ENCODE measurements at places on chromosomes 16 and 17.

DNA sequence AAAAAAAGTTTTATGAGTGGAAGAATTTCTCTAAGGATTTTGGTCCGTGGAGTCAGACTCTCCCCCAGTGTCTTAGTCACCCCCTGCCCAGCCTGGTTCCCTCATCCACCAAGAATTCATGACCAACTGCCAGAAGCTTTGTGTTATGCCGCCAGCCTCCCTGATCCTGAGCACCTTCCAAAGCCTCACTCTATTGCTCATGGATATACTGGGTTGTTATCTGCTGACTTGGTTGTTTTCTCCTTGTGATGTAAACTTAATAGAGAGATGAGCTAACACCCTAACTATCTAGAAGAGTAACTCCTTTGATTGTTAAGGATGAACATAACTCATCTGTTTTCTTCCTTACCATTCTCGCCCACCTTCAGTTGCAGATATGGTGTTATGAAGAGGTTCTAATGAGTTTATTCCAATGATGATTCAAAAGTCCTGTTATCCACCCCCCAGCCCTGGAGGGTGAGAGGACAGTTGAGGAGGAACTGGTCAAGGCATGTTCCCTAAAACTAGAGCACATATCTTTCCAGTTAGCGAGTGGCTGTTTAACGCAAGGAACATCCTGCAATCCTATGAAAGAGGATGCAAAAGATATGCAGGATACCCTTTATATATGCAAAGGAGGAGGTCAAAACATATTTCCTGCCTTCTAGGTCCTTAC lies 1.5 kb upstream of the PSMD3 start:
- DNase-seq, result no peak

DNA sequence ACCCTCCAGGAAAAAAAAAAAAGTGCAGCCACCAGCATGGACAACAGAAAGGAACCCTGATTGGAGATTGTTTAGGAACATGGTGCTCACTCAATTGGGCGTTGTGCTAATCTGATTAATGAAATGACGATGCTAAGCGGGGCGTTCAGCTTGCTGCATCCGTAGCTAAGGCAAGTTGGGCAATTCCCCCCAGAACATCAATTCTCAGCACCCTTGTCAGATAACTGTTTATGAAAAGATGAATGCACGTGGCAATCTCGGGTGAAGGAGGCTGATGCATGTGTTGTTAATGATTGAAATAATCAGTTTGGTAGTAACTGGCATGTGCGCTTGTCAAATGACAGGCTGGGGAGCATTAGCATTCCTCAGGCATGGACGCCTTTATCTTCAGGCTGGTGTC lies 57.0 kb downstream of the HS3ST3A1 start:
- DNase-seq, result no peak

DNA sequence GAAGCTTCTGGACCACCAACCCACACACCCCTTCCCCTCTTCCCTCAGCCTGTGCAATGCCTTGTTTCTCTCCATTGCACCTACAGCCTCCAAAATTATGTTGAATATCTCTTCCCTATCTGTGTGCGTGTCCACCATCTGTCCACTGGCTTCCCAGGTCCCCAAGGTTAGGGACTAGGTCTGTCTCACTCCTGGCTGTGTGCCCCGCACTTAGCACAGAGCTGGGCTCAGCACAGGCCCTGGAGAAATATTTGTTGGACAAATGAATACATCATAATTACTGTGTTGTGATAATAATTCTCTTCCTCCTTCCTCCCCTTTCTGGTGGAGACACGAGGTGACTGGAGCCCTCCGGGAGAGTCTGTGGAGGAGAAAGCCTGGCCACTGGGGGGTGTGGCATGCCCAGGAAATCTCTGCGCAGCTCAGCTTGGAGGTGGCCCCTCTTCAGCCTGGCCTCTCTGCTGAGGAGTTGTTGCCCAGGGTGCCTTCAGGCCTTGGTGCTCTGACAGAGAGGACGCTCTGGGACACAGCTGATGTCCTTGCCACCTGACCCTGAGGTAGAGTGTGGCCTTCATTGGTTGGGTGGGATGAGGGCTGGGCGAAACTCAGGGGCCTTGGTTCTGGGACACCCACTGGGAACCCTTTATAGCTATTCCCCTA lies 3.3 kb upstream of the BRD7 start:
- DNase-seq, result no peak

DNA sequence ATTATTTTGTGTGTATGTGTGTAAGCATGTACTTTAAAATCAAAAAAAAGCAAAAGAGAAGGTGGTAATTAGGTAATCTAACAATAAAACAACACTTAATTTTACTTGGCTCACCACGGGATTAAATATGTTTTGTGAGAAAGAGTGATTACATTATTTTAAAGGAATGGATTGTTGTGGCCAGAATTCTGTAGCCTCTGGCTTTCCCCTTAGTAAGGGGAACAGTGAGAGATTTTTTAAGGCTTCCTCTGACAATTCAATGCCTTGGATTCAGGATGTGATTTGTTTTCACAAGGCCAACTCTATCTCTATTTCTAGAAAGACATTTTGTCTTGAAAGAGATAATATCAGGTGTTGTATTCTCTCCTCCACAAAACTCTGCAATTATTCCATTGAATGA lies 560.3 kb upstream of the CDH8 start:
- DNase-seq, result no peak

DNA sequence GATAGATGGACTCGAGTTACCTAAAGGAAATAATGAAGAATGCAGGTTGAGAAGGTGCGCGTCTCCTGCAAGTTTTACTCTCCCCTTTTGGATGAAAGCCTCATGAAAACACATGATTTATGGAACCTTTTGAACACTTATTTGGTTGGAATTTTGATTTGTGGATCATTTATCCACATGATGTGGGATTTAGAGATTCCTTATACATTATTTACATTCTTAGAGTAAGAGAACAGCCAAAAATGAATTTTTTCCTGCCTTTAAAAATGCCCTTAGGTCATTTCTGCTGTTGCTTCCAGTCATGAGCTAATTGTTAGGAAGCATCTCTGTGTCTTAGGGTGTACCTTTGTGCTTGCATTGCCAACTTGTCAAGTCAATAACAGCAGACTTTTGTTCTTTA lies 99.9 kb downstream of the RPTOR start:
- DNase-seq, result no peak

DNA sequence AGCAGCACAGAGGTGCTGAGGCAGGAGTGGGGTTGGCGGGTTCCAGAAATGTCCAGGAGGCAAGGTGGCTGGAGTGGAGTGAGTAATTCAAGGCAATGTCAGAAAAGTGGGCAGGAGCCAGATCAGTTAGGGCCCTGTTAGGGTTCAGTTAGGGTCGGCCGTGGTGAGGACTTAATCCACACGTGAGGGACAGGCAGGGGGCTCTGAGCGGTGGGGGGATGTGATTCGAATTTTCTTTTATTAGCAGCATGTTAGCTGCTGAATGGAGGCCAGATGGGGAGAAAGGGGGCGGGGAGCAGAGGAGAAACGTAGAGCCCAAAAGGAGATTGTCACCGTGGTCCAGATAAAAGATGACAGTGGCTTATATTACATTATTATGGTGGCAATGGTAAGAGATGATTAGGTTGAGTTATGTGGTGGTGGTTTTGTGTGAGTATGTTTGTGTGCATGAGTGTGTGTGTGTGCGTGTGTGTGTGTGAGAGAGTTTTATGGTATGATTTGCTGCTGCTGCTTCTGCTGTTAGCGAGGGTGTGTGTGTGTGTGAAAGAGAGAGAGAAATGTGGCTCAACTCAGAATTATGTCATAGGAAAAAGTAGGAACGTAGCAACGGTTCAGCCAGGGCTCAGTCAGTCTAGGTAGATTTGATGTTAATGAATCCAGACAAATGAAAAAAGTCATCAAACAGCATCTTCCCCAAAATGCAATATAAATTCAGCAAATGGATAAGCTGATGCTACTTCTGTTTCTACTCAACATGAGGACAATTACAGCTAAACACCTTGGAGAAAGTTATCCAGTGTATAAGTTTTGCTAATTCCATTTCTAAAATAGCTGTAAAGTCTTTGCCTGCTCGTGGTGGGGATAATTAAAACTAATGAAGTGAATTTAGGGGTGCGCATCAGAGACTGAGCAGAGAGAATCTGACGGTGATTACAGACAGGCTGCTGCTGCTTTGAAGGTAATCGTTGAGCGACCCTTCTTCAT lies 390.6 kb downstream of the HAPSTR1 start:
- no peak for DNase-seq

DNA sequence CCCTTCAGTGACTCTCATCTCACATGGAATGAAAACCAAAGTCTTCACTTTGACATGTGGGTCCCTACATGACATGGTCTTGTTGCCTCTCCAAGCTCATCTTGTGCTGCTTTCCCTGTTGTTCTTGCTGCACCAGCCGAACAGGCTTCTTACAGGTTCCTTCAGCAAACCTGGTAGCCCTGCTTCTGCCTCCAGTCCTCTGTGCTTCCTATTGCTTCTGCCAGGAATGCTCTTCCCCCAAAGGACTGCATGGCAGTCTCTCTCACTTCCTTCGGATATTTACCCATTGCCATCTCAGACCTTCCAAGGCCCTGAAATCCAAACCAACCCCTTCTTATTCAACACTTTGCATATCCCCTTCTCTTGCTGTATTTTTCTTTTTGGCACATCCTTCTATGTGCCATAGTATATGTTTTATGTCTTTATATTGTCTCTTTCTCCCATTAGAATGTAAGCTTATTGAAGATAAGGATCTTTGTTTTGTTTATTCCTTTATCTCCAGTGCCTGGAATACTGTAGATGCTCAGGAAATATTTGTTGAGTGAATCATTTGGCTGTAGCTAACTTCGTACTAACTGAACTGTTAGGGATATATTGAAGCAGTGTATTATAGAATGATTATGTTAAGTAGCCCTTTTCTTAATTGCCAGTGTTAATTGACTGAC lies 57.9 kb upstream of the SLC12A3 start:
- no peak for DNase-seq

DNA sequence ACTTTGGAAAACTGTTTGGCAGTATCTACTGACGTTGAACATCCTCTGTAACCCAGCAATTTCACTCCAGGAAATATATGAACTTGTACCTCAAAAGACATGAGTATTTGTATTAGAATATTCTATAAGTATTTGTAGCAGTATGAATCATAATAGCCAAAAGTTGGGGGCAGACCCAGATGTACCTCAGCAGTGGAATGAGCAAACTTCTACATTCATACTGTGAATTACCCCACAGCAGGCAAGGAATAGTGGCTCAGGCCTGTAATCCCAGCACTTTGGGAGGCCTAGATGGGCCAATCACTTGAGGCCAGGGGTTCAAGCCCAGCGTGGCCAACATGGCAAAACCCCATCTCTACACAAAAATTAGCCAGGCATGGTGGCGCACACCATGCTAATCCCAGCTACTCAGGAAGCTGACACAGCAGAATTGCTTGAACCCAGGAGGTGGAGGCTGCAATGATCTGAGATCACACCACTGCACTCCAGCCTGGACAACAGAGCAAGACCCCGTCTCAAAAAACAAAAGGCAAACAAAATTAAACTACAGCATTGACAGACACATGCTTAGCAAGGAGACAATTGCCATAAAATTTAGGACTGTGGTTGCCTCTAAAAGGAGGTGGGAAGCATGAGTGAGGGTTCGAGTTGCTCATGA lies 11.2 kb upstream of the HELZ start:
- no peak for DNase-seq

- no peak for DNase-seq
Measured at GRCh38 chr17:10681866-10682446, 15.4 kb downstream of the SCO1 start.

GRCh38 chr17:17079336-17079735 lies 37.1 kb downstream of the MPRIP start:
- no peak for DNase-seq

DNA sequence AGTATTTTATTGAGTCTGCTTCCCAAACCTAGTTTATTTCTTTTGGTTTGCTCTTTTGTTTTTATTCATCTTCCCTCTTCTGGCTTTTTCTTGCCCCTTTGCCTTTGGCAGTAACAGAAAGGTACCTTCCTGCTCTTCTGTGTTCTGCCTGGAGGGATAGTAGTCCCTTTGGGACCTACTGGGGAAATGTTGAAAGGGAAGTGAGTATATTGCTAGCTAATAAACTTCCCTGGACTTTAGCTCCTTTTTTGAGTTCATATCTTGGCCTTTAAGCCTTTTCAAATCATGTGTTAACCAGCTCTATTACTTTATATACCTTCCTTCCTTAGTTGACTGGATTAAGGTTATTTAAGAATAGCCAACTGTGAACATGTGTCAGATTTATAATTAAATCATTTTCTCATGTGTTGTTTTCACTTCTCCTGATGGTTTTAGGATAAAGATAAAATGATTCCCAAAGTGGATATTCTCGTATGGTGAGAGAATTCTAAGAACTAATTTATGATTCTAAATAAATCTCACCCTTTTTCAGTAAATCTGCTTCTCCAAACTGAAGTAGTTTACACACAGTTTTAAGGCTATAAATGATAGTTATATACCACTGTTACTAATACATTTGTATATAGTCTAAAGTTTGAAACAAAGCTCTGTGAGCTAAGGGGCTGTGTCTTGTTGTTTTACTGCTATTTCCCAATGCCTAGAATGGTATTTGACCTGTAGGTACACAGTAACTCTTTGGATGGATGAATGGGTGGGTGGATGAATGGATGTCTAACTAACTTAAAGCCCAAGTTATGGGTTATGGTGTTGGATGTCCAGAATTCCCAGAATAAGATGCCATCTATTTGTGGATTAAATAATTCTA lies 45.7 kb downstream of the OMG start:
- DNase-seq, result no peak

DNA sequence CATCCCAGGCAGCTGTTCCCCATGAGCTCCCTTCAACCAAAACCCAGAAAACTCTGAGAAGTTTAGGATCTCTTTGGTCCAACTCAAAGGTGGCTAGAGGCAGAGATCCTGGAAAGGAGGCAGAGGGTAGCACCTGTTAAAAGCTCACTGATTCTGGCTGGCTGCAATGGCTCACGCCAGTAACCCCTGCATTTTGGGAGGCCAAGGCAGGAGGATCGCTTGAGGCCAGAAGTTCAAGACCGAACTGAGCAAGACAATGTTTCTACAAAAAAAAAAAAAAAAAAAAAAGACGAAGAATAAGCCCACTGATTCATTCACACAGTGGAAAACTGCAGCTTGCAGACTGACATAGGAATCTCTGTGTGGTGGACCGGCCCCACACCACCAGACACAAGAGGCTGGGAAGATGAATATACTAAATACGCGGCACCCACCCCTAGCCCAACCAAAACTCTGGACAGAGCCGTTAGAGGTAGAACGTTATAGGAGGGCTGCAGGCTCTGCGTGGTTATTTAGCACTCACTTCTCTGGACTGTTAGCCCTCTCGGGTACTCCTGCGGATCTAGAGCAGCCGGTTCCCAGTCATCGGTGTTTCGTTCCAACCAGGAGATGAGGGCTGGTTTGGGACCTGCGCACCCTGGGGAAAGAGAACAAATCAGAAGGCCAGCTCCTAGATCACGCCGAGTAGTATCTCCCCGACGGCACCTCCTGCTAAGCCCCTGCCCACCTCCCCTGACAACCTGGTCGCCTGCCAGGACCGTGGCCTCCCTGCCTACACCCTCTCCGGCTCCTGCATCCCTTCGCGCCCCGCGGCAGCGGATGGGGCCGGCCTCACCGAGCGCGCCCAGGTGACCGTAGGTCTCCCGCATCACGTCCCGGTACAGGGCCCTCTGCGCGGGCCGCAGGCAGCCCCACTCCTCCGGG lies 925 bp downstream of the ZNF689 start:
- no peak for DNase-seq

GRCh38 chr17:83032781-83033180 lies 46.6 kb upstream of the METRNL start:
- no peak for DNase-seq

GRCh38 chr17:3980381-3981014 lies 16.3 kb upstream of the ATP2A3 start:
- DNase-seq, result no peak
